ENCODE measurements at places on chromosomes 11 and 22.

DNA sequence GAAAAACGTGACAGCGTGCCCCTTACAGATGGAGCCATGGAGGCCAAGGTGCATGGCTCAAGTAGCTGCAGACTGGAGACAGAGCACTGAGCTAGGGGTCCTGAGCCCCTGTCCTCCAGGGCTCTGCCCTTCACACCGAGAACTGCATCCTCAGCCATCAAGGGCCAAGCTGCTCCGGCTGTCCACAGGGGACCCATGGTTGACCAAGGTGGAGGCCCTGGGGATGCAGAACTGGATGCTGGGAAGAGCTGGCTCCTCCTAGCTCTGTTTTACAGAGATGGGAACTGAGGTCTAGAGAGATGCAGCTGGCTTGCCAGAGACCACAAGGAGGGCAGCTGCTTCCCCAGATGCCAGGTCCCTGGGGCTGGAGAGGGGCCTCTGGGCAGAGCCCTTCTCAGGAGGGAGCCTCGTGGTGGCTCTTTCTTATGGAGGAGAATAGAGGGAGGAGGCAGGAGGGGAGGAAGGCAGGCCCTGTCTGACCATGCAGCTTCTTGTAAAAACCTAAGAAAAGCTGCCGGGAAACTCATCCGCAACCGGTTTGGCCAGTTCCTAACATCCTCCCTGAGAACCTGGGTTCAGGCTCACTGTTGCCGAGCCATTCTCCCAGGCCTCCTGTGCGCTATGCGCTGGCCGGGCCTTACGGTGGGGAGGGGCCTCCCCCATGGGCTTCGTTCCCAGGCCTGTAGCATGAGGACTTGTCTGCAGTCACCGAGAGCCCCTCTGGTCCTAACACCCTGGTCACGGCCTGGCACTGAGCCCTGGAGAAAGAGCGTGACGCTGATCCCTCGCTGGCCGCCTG, 80.6 kb downstream of the WNT7B start:
- DNase-seq: no peak

DNA sequence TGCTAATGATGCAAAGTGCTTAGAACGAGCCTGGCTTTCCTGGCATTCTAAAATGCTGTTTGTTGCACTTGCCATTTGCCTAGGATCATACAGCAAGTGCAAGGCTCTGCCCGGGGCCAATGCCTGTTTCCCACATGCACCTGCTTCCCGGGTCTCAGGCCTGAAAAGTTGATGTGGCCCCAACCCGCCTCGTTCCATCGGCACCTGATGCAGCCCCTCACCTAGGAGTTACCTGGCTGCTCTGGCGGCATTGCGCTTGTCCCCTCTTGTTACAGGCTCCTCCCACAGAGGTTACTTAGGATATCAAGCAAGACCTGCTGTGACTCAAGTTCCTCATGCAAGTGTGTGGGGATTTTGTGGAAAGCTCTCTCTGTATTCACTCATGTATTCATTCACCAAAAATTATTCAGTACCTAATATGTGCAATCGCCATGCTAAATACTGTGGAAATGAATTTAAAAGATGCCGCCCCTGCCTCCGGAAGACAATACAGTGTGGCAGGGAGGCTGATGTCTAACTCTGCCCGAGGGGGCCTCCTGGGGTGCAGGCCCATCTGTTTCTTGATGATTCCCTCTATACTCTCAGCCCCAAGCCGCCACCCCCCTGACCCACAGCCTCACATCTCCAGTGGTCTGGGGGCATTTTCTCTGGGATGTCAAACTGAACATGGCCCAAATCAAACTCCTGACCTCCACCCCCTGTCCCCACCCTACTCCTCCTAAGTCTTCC, 184.5 kb downstream of the EFCAB6 start:
- no peak for DNase-seq

- DNase-seq: no peak
These were observed 458.0 kb upstream of the KIRREL3 start for GRCh38 chr11:127458561-127458960.

GRCh38 chr11:129286813-129287212, 88.8 kb upstream of the BARX2 start:
- DNase-seq: no peak

DNA sequence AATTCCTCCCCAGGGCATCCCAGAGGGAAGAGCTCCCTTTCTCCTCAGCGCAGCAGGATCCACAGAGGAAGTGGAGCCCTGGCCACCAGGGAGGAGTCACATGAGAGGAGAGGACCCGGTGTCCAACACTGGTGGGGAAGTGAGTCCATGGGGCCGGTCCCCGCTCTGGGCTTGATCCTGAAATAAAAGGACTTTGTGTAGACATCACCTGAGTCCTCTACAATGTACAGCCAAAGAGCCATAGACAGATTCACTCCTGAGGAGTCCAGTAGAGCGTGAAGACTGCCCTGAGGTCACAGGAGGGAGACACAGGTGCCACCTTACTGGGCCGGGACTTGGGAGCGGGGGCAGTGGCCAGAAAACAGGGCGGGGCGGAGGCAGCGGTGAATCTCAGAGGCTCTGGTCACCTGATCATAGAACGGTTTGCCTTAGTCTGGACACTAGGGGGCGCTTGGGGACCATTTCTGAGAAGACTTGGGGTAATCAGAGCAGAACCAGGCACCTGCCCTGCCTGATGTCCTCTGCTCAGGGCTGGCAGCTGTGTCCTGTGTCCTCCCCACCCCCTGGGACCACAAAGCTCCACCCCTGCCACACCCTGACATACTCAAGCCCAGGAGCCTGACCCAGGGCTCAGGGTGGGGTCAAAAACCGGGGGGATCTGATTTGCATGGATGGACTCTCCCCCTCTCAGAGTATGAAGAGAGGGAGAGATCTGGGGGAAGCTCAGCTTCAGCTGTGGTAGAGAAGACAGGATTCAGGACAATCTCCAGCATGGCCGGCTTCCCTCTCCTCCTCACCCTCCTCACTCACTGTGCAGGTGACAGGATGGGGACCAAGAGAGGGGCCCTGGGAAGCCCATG, 112.7 kb downstream of the VPREB1 start:
- DNase-seq: peak; percentile 74

GRCh38 chr22:26169315-26170111, at the start of gene SEZ6L:
TSS of gene SEZ6L (plus strand) at chr22:26169462. CDS start at chr22:26169670, 208 bp downstream.
- no peak for DNase-seq

GRCh38 chr11:19827399-19828135, 114.9 kb downstream of the NAV2 start:
- no peak for DNase-seq

- no peak for DNase-seq
These were observed 10.8 kb downstream of the OPCML start for GRCh38 chr11:133521502-133521901.

GRCh38 chr11:40291741-40292140, 1167.7 kb downstream of the LRRC4C start:
- DNase-seq: no peak

DNA sequence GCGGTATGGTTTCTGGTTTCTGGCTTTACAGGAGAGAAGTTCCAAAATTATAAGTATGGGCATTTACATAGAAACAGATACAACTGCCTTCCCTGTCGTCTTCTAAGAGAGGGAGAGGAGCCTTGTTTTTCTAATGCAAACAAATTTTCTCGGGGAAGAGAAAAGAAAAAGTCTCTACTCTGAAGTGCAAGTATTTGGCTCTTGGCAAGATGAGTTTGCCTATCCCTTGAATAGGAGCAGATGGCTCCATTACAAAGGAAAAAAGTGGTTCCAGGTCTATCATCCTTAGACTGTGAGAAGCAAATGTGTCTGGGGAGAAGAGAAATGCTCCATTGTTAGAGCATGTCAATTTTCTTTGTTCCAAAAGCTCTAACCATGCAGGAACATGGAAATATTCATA, 455.6 kb downstream of the BUD13 start:
- DNase-seq: no peak

DNA sequence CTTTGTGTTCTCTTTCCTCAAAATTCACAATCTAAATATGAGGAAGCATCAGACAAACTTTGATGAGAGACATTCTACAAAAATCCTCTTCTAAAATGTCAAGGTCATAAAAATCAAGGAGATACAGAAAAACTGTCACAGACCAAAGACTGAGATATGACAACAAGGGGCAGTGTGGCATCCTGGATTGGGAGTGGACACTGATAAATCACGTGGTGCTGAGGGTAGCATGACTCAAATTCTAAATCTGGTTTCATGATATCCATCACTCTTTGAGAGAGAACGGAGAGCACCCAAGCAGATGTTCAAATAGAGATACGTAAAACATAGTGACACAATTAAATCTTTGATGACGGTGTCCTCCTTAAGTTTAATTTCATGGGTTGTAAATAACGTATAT, 13.0 kb upstream of the CARD18 start:
- no peak for DNase-seq

GRCh38 chr22:27309697-27310096, 491.9 kb downstream of the MN1 start:
- DNase-seq: no peak

GRCh38 chr22:22903355-22903777, 15.8 kb downstream of the IGLL5 start:
- DNase-seq: no peak

- DNase-seq: no peak
These were observed 19.4 kb downstream of the RNF185 start for GRCh38 chr22:31179345-31179744.

DNA sequence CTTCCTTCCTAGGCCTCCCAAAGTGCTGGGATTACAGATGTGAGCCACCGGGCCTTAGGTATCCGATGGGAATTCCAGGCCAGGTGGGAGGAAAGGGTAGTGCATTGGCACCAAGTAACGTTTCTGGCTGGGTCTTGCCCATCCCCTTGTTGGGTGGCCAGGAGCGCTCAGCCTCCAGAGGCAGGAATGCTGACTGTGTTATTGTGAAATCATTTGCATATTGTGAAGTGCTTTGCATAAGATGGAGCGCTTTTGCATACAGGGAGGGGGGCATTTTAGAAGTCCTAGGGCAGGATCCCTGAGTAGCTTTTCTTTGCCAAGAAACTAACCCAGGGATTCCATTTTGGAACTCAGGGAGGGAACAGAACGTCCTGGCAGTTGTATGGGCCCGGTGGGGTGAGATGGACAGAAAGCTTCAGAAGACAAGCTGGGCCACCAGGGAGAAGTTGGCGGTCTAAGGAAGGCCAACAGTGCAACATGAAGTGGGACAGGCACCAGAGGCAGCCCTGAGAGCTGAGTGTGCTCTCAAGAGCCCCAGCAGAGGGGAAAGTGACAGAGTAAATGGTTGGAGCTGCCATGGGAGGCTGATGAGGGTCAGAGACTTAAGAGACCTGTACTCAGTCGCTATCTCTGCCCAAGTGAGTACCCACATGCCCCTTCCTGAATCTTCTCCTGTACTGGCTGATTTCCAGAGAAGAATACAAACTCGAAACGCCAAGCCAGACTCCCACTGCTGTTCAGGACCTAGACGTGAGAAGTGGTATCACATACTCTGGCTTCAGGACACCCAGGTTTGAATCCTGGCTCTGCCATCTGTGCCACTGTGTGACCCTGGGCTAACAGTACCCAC, 1.3 kb upstream of the SLC39A13 start:
- no peak for DNase-seq

DNA sequence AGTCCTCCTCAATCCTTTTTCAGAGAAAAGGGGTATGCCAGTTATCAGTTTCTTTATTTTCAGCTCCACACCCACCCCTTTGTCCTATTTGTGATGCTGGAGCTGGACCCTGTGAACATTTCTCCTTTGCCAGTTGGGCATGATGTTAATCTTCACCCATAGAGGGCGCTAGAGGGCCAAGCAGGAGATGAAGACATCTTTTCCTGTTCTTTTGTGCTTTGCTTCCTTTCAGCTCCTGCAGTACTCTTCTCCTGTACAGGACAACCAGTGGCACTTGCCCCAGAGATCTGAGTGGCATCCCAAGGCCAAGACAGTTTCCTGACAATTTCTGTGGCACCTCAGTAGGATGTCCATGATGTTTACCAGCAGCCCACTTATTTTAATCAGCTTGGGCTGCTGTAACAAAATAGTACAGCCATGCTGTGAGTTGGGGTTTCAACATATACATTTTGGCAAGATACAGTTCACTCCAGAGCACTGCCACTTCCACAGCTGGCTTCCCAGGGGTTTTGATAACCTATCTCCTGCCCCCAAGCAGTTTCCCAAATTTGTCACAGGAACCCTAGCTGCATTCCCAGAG, 4.6 kb downstream of the SAA2 start:
- peak; percentile 62 for DNase-seq

DNA sequence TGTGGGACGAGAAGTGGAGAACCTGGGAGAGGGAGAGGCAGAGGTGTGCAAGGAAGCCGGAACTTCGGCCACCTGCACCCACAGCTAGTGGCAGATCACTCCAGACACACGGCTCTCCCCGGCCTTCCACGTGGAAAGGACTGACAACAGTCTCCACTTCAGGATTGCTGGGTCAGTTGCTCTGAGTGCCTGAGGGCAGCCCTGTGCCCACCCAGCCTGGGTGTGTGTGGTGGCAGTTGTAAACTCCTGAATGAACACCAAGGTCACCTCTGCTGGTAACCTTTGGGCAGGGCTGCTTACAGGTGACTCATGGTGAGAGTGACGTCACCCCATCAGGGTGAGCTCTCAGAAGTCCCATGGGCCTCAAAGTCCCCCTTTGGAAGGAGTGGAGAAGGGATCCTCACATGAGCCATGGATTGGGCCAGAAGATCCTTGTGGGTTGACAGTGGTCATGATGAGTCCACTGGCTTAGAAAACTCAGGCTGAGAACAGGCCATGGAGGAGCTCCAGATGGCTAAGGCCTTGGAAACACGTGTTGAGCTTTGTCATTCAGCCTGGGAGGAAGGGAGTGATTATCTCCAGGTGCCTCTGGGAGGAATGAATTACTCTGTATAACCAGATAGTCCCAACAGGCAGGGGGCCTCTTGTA, 71.3 kb downstream of the BCR start:
- peak; percentile 25 for DNase-seq

DNA sequence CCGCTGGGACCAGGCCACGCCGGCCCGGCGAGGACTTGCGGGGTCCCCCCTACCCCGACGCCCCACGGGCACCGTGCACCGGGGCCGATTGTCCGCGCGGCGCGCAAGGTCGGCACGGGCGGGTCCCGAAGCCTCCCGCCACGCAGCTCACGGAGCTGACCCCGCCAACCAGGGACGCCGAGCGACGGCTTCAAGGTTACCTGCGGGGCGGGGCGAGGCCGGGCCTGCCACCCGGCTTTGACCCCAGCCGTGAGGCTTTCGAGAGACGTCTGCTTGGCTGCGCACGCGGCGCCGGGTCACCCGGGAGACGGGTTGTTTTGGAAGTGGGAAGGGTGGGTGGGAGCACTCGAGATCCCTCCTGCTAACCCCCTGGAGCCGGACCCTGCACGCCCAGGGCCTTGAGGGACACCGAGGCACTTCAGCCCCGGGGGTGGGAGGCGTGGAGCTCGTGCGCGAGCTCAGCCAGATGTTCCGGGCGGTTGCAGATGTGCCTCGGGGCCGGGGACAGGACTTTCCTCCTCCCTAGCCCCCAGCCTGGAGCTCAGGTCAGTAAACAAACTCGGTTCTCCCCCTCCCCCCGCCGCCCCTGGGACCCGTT, 3.2 kb upstream of the WNT11 start:
- peak; percentile 17 for DNase-seq

Data from activated CD4-positive, alpha-beta T cell treated with anti-CD3 and anti-CD28 coated beads for 4 hours (primary cell).